CD4-positive, alpha-beta T cell treated with Interleukin-17A for 1 hour (primary cell): ENCODE measurements at places on chromosomes 3 and 15.

DNA sequence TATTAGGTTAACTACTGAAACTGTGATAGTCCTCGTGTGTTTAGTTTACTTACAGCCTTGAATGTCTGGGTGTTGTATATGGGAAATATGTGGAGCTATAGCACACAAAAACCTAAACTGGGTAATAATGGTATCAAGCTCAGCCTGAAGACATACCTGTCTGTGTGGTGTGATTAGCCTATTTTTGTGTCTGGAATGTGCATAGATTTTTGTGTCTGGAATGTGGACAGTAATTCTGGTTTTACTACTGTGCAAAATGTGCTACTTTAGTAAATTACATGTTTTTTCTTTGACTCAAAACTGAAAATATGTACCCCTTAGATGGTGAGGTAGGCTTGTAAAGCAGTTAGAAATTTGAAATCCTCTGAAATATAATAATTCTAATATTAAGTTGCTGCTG, 43.5 kb downstream of the CHD2 start:
- no peak for DNase-seq

DNA sequence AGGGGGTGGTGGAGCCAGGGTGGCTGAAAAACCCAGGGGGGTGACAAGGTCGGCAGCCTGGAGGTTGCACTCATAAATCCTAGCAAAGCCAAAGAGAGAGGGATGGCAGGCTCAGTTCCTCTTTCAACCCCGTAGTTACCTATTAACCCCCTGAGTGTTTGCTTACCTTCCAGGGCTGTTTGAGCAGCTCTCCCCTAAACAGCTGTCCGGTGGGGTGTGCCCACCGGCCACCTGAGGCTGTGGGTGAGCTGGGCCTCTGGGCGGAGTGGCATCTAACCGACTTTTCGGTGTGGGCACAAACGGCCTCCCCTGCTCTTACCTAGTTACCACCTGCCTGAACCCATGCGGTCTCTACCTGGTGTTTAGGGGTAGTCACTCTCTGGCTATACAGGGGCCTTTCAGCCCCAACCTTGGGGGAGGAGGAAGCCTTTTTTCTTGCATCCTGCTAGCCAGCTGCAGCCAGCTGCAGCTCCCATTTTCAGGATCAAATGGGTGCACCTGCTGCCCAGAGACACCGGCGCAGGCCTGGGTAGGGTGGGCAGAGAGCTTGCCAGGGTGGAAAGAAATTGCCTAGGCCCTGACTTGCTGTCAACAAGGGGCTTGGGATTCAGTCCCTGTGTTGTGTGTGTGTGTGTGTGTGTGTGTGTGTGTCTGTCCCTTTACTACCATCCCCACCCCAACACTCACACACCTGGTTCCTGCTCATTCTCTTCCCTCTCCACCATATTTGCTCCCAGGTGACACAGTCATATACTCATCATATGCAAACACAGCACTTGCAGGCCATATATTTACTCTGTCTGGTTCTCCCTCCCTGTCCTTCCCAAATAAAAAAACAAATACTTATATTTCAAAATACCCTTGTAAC, 3.7 kb downstream of the DLL4 start:
- DNase-seq = no peak

GRCh38 chr15:44308415-44308814, 19.9 kb downstream of the GOLM2 start:
- no peak for DNase-seq

- DNase-seq = no peak
Observed at GRCh38 chr15:65732698-65733097, 59.4 kb downstream of the DENND4A start.

DNA sequence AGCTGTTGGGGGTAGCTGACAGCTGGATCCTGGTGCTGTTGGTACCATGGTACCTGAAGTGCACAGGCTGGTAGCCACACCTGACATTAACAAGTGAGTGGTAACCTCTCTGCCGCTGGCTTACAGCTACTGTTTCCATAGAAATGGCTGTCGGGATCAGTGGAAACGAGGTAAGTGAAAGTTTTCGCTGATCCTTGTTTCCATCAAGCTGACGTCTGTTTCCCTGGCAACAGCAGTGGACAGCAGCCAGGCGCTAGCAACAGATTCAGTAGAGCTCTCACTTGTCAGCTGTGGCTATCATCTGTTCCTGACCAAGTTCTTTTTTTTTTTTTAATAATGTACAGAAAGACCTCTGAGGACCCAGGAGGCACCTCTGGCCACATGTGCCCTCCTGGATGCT, 166.2 kb downstream of the CHDH start:
- DNase-seq = no peak

DNA sequence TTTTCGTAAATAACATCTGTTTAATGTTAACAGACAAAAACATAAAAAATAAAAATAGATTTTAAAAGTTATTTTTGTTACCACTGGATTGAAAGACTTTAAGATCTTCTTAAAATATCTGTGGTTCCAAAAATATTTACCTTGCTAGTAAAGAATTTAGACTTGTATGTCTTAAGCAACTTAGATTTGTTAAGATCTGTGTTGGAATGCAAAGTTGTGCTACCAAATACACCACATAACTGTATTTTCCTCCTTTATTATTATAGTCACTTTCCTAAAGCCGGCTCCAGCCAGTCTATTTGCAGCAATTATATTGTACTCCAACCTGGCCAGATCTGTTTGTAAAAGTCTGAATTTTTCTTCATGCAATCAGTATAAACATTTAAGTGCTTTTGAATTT, 63.7 kb downstream of the SPRED1 start:
- DNase-seq = no peak

DNA sequence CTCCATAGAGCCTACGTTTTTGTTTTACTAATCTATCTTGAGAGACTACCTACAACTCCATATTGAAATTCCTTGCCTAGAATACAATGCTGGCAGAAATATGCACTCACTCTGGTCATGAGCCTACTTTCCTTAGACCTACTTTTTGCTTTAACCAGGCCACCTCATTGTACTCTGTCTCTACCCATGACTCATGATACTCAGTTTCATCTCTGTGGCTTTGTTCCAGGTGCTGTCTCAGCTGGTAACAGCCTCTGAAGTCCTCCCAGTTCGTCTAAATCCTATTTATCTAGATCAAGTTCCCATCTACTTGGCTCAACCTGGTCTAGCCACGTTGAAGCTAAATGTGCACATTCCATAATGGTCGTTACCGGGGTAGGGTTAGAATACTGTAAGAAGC, 536.4 kb downstream of the RSL24D1 start:
- DNase-seq = no peak

GRCh38 chr3:178586076-178586475, 49.8 kb downstream of the KCNMB2 start:
- no peak for DNase-seq

- no peak for DNase-seq
Observed at GRCh38 chr3:14410503-14411165, 8.2 kb downstream of the SLC6A6 start.

GRCh38 chr3:117898722-117899522, 1135.7 kb downstream of the IGSF11 start:
- DNase-seq = no peak

- no peak for DNase-seq
Observed at GRCh38 chr15:40249477-40250303, 10.8 kb downstream of the PAK6 start.

DNA sequence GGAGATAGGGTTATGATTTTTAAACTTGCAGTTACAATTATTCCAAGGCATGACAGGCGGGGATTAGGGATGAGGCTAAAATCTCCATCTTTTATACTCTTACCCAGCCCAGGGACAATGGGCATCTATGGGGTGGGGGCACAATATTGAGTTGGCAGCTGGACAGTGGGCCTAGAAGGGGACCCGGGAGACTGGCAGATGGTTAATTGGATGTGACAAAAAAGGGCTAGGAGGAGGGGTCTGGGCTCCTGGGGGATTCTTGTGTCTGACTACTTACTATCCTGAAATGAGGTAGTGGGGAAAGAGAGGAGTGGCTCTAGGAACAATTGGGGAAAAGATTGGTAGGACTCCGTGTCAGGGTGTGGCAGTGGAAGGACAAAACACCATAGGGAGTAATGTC, 53.0 kb upstream of the ROPN1 start:
- DNase-seq = no peak

DNA sequence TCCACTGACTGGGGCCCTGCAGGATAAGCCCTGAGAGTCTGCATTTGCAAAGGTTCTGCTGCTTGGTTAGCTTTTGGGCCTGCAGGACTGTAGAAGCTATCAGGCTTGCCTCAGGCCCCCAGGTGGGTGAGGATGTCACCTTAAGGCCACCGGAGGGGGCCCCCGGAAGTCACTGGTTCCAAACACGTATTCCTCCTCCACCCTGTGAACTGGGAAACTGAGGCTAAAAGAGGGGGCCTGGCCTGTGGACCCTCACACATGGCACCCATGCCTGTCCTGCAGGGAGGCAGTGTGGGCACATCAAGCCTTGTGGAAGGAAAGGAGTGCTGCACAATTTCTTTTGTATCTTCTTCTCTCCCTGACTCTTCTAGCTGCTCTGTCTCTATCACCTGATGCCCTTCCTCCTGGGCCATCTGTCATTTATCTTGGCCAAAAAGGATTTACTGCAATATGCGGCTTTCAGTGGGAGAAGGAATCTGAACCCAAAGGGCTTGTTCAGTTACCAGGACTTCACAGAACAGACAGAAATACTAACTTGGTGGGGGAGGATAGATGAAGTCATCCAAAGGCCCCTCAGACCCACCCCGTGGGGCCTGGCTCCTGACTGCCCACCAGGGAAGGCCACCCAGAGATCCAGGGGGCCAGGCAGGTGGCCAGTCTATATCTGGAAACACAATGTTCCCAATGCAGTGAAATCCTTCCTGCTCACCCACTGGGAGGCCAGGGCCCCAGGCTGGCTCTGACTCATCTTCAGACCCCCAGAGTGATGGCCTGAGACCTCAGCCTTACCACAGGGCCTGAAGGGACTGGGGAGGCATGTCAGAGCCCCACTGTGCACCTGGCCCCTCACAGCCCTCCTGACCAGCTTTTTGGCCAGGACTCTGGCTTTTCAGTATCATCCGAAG, 18.3 kb downstream of the UBAP1L start:
- DNase-seq = no peak

DNA sequence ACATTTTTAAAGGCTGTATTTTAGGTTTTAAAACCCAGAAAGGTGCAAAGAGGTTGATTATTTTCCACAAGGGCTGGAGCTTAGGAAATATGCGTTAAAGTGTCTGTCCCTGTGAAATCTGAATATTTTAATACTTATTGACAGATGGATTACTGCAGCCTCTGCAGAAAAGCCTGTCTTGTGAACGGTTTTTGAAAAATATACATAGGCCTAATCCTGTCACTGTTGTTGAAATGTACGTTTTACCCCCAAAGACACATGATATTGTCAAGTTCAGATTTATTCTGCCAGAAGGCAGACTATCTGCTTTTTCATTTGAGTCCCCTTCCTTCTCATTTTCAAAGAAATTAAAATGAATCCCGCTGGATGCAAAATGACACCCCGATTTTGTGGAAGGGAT, 2.2 kb upstream of the BCL6 start:
- DNase-seq = no peak

DNA sequence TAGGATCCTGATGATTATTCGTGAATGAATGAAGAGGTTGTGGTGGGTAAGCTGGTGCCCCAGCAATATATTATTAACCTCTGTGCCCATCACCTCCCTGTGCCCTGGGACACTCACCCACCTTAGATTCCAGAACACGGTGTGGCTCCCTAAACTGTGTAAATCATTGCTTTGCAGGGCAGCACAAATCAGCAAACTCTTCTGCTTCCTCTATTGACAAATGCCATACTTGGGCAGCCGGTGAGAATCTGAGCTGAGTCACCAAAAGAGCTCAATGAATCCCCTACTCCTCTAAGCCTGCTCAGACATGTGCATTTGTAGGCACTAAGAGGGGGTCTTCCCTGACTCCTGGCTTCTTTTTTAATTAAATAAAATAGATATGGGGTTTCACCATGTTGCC, 15.7 kb downstream of the UQCC5 start:
- no peak for DNase-seq

DNA sequence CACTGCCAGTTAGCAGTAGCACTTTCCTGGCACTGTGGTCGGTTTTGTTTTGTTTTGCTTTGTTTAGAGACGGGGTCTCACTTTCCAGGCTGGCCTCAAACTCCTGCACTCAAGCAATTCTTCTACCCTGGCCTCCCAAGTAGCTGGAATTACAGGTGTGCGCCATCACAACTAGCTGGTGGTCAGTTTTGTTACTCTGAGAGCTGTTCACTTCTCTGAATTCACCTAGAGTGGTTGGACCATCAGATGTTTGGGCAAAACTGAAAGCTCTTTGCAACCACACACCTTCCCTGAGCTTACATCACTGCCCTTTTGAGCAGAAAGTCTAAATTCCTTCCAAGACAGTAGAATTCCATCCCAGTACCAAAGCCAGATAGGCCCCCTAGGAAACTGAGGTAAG, 22.6 kb downstream of the CLDN18 start:
- DNase-seq = no peak

GRCh38 chr3:56157693-56158362, 310.4 kb downstream of the ERC2 start:
- peak; percentile 3 for DNase-seq

DNA sequence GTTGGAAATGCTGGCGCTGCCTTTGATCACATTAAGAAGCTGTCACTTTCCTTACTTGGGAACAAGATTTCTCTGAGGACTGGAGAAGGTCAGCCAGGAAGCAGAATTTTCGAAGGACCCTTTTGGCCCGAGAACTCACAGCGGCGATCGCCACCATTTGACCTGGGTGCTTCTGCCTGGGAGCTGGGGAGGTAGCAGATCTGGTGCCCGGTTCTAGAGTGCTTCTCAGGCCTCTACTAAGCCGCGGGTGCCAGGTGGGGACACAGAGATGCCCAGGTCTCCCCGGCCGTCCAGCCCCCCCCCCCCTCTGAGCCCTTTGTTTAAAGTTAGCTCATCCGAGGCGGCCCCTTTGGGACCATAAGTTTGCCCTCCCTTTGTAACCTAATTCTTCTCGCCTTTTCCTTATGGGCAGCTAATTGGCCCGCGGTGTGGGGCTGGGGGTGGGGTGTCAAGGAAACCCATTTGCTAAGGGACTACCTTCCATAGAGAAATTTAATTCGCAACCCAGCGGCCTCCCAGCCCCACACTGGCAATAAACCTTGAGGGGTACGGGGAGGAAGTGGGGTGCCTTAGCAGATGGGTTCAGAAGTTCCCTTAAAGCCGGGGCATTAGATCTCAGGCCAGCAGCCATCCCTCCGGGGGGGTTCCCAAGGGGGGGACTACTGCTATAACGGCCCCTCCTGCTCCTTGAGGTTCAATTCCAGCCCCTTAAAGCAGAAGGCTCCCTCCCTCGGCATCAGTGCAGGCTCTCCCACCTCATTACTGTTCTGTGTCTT, 1.9 kb downstream of the GATA2 start:
- DNase-seq = no peak

DNA sequence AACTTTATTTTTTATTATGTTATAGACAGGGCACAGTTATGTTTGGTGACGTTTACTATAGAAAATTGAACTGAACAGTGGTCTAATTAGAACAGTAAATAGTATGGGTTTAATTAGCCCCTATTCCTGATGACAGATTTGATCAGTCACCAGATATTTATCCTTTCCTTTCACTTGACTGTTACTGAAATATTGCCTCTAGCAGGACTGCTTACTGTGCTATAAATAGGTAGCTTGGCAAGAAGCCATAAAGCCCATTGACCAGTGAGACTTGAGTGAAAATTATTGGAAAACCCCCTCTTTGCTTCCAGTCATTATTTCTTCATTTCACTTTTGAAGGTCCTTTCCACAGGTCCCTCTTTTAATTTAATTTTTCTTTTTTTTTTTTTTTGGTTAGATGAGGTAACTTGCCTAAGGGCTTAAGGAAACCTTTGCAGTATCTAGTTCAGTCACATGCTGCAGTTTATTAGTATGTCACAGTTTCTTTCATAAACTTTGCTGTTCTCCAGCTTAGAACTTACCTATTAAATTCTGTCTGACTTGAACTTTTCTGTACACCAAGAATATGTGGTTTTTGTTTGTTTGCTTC, 115.6 kb downstream of the ADAMTSL3 start:
- no peak for DNase-seq

GRCh38 chr15:80003934-80004472, 33.0 kb upstream of the BCL2A1 start:
- no peak for DNase-seq
